ENCODE measurements at places on chromosomes 4 and X. TPM values are rescaled to one million over a fixed set of nuclear protein-coding genes. Genes with fewer than 3 reads are reported as not detected.

DNA sequence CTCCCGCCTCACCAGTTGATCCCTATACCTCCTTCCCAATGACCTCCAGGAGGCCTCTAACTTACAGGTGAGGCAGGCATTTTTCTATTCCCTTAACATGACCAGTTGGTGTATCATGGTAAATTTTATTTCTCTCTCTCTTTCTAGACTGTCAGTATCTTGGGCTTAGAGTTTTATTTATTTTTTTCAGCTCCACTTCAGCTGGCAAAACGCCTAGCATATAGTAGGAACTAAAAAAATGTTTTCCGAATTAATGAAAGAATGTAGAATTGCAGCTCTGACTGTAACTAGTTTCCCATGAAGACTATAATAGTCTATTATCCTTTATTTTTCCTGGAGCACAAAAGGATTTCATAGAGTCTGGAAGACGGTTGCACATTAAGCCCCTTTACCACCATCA lies 84.8 kb downstream of the PDE5A start:
- no peak for DNase-seq
- peak overlapping the region; percentile 3 for H3K27ac ChIP-seq
- H3K4me1 ChIP-seq: peaks cover 12% of the 10 kb centered on the region
- H3K4me3 ChIP-seq: no peak overlapping the region

GRCh38 chrX:116272322-116272721 lies 101.8 kb downstream of the AGTR2 start:
- H3K36me3 ChIP-seq: no peaks in the 10 kb centered on the region
- no peak for DNase-seq
- H3K4me1 ChIP-seq: no peaks in the 10 kb centered on the region

MUC7 gene
- not detected for total RNA-seq

- peaks cover 36% of the 10 kb centered on the region for H3K27me3 ChIP-seq
- H3K27ac ChIP-seq: no peak within 1 kb of the TSS
- H3K4me3 ChIP-seq: peak within 1 kb of the TSS; percentile 45
- H3K4me1 ChIP-seq: peaks cover 4% of the 10 kb centered on the region
- no peaks in the 10 kb centered on the region for H3K36me3 ChIP-seq
These were observed at the start of gene HERC5 for GRCh38 chr4:88456670-88457306. HERC5 (plus strand) TSS chr4:88457119; CDS start chr4:88457270, 151 bp downstream.

DNA sequence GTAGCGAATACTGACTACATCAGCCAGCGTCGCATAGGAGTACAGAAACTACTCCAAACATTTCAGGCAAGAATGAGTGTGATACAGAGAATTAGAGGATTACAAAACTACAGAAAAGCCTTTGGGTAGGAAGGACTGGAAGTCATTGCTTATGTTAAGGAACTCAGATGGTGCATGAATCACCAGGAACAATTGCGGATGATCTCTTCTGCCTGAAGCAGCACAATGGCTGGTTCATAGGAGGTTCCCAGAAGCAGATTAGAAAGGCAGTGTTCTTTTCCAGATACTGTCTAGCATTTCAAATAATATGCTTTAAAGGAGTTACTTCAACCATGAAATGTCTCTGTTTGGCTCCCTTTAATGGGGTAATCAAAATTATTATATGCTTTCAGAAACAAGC lies 42.5 kb upstream of the MAP9 start:
- H3K36me3 ChIP-seq: no peaks in the 10 kb centered on the region
- DNase-seq: peak; percentile 23
- H3K4me3 ChIP-seq: no peak overlapping the region
- no peaks in the 10 kb centered on the region for H3K4me1 ChIP-seq

ADRA2C gene
- 12.9 TPM for total RNA-seq

- peak overlapping the region; percentile 79 for H3K4me3 ChIP-seq
- H3K36me3 ChIP-seq: no peaks in the 10 kb centered on the region
- peaks cover 12% of the 10 kb centered on the region for H3K4me1 ChIP-seq
- H3K27ac ChIP-seq: no peak overlapping the region
- no peak for DNase-seq
- H3K27me3 ChIP-seq: peaks cover 21% of the 10 kb centered on the region
These were observed 686 bp downstream of the FIP1L1 start for GRCh38 chr4:53378171-53378482.

GRCh38 chr4:139214039-139214534 lies 37.1 kb upstream of the ELF2 start:
- H3K4me3 ChIP-seq: no peak overlapping the region
- no peaks in the 10 kb centered on the region for H3K4me1 ChIP-seq
- no peaks in the 10 kb centered on the region for H3K36me3 ChIP-seq
- DNase-seq: peak; percentile 44

GASK1B gene
- total RNA-seq: not detected

DNA sequence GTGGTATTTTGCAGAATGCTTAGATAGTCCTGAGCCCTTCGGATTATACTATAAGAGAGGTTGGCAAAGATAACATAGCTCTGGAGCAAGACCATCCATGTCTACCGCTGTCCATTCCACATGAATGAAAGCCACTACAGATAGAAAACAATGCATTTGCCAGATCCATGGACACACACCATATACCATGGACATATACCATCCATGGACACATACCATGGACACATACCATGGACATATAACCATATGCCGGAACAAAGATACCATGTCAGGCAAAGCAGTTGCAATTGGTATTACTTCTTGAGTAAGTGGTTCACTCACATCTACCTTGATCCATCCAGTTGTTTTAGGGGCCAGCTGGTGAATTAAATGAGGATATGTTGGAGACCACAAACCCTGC lies 53.2 kb upstream of the ATP6AP2 start:
- no peak overlapping the region for H3K27ac ChIP-seq
- peaks cover 11% of the 10 kb centered on the region for H3K4me1 ChIP-seq
- no peaks in the 10 kb centered on the region for H3K27me3 ChIP-seq
- DNase-seq: no peak
- no peak overlapping the region for H3K4me3 ChIP-seq

- H3K36me3 ChIP-seq: no peaks in the 10 kb centered on the region
- no peak overlapping the region for H3K4me3 ChIP-seq
- H3K27me3 ChIP-seq: peaks cover 4% of the 10 kb centered on the region
- H3K27ac ChIP-seq: no peak overlapping the region
- DNase-seq: peak; percentile 68
These were observed 32.9 kb downstream of the ZFYVE28 start for GRCh38 chr4:2385516-2385915.

ALPK1 gene
- total RNA-seq: 0.19 TPM

DNA sequence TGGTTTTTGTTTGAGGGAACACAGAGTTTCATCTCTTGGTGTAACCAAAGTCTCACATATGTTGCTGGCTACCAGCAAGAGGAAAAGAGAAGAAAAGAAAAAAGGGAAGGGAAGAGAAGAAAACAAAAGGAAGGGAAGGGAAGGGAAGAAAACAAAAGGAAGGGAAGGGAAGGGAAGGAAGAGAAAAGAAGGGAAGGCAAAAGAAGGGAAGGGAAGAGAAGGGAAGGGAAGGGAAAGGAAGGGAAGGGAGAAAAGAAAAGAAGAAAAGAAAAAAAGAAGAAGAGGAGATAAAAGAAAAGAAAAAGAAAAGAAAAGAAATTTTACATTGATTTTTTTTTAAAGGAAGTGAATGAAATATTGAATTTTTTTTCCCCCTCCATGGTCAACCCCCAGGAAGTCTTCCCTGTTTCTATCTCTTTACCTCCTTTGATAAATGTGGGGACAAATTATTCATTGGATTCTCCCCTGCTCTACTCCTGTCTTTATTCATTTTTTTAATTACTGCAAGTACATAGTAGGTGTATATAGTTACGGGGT lies 228.0 kb downstream of the SHOX start:
- H3K27me3 ChIP-seq: no peaks in the 10 kb centered on the region
- no peaks in the 10 kb centered on the region for H3K36me3 ChIP-seq
- no peak for DNase-seq
- no peak overlapping the region for H3K27ac ChIP-seq
- no peak overlapping the region for H3K4me3 ChIP-seq
- no peaks in the 10 kb centered on the region for H3K4me1 ChIP-seq

- no peak overlapping the region for H3K27ac ChIP-seq
- H3K27me3 ChIP-seq: no peaks in the 10 kb centered on the region
- no peak for DNase-seq
These were observed 41.8 kb upstream of the MAGED1 start for GRCh38 chrX:51851507-51852085.

TEC gene
- total RNA-seq: 0.22 TPM

All from neural progenitor cell (in vitro differentiated cells).